ENCODE measurements at places on chromosomes 1 and 21. TPM values are rescaled to one million over a fixed set of nuclear protein-coding genes. Genes with fewer than 3 reads are reported as not detected.

- no peak for DNase-seq
Measured at GRCh38 chr1:167643441-167643840, 13.4 kb downstream of the RCSD1 start.

DNA sequence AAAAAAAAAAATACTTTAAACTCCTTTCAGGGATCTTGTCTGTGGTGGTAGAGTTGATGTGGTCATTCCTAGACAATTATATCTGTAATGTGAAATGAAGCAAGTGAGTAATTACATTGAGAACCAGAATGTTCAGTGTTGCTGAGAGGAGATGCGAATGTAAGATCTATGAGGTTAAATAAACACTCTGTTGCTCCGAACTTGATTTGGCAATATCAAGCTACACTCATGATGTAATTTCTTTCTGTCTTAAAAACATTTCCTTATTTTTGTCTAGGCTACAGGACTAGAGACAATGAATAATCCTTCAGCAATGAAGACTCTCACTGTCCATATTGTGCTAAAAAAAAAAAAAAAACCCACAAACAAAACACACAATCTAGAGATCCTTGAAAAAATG, 63.1 kb upstream of the IGSF5 start:
- no peak for DNase-seq

DNA sequence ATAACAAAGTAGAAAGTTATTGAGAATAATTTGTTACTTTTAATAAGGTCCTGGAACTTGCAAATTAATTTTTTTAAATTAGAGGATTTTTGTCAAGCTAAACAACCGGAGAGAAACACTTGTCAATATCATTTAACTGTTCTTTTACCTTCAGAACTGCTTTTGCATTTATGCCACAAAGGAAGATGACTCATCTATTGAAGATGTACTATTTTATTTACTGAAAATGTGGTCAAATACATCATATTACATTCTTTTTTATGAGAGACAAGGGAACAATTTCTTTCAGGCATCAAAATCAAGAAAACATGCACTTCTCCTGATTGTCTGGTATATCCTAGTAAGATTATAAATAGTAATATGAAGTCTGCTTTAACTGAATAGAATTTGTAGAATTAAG, 558.2 kb upstream of the PRMT6 start:
- DNase-seq = no peak

GRCh38 chr1:118826669-118827068, 161.5 kb downstream of the TBX15 start:
- DNase-seq = no peak

- DNase-seq = no peak
Measured at GRCh38 chr1:77400781-77401180, 119.0 kb downstream of the AK5 start.

DNA sequence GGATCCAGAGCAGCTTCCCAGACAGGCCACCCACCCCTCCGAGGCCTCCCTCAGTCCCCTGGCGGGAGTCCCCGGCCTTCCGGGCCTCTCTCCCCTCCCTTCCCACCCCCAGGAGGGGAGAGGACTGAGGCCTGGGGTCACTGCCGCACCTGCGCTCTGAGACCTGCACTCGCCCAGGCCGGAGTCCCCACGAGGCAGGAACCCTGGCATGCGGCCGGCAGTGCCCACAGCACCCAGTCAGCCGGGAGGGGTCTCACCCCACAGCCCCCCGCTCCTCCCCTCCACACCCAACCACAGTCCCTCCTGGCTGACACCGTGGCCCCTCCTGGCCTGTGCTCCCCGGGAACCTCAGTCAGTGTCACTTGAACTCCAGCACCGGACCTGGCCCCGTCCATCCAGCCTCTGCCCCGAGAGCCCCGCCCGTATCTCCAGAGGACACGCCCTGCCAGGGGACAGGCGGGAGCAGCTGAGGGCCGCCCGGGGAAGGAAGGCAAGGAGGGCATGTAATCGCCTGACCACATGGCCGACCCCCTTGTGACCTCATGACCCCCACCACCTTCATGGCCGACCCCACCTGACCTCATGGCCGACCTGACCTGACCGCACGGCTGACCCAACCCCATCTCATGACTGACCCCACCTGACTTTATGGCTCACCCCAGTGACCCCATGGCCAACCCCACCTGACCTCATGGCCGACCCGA, 28.7 kb upstream of the TTLL10 start:
- DNase-seq = no peak

GRCh38 chr1:165988275-165988674, 160.9 kb downstream of the UCK2 start:
- DNase-seq = no peak

DNA sequence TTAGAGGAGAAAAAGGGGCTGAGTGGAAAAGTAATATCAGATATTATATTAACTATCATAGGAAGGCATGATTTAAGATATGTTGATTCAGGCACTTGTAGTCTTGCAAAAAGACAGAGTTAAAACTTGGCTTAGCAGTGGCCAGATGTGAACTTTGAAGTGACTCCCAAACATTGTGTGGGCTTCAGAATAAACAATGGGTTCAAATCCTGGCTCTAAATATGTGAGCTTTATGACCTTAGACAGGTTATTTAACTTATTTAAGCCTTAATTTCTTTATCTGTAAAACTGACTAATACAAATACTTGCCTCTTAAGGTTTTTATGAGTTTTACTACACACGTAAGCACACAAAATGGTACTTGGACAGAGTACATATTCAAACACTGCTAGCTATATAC, 85.9 kb downstream of the TNFSF18 start:
- DNase-seq = no peak

- DNase-seq = no peak
Measured at GRCh38 chr1:244654108-244655038, 1.4 kb downstream of the DESI2 start.

DNA sequence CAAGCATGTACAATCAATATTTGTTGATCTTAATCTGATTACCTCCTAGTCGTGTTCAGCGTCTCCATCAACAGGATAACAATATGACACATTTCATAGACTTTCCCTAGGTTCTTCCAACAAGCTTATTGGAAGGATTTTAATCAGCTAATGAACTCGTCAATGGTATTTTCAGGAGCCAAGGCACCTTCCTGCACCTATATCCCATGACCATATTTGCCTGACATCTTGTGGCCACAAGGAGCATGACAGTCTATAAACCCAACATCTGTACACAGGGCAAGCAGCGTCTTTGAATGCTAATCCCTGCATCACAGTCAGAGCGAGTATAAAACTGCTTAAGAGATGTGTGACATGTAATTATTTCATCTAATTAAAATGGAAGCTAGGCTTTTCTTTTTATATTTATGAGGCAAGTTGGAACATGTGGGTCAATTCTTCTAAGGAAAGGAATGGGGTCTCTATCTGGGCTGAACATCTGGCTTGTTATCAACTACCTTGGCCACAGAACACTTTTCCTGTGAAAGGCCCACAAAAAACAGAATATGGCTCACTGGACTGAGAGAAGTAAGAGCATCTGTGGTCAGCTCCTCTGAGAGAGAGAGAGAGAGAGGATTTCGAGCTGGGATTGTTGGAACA, 388.8 kb downstream of the NTNG1 start:
- DNase-seq = no peak

DNA sequence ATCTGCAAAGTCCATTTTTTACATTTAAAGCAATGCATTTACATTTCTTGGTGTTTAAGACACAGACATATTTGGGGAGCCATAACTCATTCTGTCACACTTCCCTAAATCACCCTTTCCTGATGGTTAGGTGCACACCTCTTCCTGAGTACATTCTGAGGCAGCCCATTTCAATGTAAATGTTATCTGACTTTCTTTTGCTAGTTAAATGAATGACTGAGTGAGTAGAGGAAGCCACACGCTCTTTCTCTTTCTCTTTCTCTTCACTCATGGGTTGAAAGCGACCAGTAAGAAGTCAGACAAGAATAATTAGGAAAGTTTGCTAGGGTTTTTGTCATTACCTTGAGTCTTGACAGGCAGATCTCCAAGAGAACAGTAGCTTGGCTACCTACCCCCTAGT, 143.1 kb downstream of the S1PR1 start:
- no peak for DNase-seq

ATP13A2 gene
- total RNA-seq = 48.0 TPM

CYP4B1 gene
- total RNA-seq = 0.53 TPM

DTL gene
- total RNA-seq = 47.7 TPM

NEK7 gene
- total RNA-seq = 72.1 TPM

CERS2 gene
- 199 TPM for total RNA-seq

TENT5C gene
- total RNA-seq = 3.6 TPM
